ENCODE measurements at places on chromosomes 16 and 17.
A peak's percentile ranks its signal among the peaks of the same experiment; 100 is the strongest.

DNA sequence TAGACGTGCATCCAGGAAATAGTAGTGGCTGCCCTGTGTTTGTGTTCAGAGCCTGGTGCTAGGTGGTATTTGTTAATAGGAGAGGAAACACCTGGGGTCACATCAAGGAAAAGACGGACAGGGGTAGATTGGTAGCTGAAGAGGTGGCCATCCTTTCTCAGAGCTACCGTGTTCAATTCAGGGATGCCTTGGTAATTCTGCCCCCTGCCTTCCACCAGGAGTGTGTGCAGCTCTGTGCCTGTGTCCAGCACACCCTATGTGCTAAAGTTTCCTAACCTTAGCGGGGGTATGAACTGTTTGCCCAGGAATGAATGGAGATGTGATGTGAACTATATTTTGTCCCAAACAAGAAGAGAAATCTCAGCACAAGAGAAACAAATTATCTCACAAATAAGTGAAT is 174.1 kb upstream of the MPHOSPH6 start:
- peak; percentile 47 for DNase-seq

GRCh38 chr17:76542984-76543383 is 3.1 kb downstream of the PRCD start:
- no peak for DNase-seq

DNA sequence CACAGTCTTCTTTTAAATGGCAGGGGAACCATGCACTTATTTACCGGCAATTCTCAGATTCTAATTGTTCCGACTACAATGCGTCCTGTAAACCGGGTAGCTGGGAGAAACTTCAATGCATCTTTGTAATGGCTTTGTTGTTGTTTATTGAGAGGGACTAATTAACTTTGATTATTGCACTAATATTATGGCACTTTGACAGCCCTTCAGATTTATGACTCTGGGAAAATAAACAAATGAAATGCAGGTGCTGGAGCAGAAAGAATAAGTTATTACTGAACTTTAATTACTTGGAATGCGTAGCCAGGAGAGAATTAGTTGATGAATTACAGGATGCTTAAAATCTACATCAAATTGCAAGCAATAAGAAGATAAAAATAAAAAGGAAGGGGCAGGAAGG is 77.0 kb downstream of the WWOX start:
- DNase-seq = no peak

DNA sequence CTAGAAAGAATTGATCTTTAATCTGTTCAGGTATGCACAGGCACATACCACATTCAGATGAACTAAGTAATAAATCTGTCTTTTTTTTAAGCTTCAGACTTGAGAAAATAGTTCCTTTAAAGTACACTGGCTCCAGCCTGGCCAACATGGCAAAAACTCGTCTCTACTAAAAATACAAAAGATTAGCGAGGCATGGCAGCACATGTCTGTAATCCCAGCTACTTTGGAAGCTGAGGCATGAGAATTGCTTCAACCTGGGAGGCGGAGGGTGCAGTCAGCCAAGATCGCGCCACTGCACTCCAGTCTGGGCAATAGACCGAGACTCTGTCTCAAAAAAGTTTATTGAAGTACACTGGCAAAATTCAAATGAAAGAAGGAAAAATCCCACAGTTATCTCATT is 111.0 kb upstream of the NETO2 start:
- no peak for DNase-seq

DNA sequence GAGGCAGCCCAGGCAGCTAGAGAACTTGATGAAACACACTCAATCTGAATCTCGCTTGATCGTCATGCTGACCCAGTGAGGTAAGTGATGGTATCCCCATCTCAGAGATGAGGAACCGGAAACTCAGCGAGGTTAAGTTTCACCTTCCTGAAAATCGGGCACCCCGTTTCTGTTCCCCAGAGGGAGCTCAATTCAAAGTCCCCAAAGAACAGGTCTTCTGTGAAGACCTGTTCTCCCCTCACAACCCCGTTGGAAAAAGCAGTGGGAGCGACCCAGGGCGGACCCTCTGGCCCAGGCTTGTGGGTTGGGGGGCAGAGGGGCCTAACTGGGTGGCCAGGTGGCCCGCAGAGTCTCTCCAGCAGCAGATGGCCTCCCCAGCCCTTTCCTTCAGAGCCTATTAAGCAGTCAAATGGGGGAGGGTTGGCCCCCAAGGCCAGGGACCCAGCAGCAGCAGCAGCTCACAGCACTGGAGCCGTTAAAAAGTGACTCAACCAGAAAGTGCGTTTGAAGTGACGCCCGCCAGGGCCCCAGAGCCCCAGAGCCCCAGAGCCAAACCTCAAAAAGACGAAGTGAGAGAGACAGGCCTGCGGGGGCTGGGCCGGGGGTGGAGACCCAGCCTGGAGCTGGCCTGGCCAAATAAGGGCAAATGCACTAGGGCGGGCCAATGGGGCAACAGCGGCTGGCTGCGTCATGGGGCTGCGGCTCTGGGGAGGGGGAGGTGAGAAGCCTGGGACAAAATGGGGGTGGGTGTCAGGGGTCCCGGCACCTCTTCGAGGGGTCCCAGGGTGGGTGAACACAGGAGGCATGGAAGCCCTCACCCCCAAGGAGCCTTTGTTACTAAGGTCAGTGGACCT is 9.2 kb upstream of the TSPOAP1 start:
- DNase-seq = peak; percentile 75

DNA sequence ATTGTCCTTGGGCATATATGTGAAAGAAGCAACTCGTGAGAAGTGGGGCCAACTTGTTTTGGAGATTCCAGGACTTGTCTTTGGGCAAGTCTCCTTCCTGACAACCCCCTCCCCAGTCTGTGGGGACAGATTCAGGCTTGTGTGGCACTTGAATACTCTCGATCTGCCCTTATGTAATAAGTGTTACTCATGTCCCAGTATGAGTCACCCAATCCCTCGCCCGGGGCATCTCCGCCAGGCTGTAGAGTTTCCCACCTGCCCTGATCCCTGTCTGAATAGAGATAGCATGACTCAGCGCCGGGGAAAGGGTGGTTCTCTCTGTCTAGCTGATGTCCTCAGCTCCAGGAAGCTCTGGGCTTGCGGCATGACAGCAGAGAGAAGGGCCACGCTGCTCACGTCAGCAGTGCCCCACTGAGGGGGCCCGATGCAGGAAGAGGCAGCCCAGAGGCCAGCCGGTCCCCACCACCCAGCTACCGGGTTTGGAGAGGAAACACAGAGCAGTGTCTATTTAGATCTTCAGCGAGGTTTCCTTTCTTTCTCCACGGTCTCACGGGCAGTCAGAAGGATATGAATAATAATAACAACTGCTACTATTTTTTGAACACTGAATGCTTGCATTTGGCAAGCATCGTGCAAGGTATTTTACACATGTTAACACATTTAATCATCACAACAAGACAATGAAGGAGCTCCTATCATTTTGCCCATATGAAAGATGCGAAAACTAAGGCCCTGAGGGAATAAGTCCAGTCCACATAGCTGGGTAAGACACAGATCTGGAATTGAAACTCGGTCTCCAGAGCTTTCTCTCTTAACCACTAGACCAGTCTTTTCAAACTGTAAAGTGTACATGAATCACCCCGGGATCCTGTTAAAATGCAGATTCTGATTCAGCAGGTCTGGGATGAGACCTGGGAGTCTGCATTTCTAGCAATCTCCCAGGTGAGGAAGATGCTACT is 426.7 kb upstream of the MAF start:
- DNase-seq = no peak

DNA sequence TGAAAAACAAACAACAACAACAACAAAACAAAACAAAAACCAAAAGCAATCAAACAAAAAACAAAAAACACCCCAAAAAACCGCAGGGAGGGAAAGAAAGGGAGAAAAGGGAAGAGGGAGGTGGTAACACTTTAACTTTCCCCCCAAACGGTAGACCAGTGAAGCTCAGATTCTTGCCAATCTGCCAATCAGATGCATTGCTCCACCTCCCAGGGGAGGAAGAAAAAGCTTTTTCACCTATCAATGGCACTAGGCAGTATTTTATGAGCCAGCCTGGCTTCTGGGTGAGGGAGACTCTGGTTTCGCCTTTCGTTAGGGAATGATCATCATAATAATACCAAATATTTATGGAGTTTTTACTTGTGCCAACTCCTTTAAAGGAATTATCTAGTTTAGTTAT is 94.1 kb downstream of the GPR139 start:
- DNase-seq = no peak

GRCh38 chr17:73369111-73369521 is 57.3 kb upstream of the CDC42EP4 start:
- DNase-seq = no peak

GRCh38 chr16:74732707-74733350 is 32.2 kb upstream of the MLKL start:
- DNase-seq = no peak

GRCh38 chr17:17096438-17097178 is 54.4 kb downstream of the MPRIP start:
- no peak for DNase-seq

- peak; percentile 55 for DNase-seq
These were observed 401 bp downstream of the ARL16 start for GRCh38 chr17:81683208-81683583.

DNA sequence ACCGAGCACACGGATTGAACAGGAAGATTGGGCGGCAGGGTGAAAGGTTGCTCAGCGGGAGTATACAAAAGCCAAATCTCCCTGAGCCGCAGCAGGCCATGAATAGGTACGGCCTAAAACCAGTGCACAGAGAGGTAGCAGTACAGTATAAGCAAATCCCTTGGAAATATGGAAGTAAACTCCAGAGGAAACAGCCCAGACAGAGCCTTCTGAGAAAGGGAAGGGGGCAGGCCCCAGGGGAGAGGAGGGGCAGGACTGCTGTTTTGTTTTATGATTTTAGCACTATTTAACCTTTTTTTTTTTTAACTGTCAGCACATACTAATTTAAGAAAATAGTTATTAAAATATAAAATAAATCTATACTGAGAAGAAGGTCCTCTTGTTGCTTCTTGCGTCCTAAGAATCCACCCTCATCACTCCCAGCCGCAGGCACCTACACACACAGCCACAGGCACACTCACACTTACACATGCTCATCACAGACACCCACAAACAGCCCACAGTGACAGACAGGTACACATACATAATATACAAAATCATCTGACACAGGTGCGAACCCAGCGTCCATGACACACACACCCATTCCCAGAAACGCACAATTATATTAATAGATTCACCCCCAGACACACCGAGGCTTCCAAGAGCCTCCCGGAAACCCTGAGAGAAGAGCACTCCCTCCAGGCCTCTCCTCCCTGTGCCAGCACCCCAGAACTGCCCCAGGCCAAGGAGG is 12.8 kb downstream of the PLXDC1 start:
- DNase-seq = no peak

DNA sequence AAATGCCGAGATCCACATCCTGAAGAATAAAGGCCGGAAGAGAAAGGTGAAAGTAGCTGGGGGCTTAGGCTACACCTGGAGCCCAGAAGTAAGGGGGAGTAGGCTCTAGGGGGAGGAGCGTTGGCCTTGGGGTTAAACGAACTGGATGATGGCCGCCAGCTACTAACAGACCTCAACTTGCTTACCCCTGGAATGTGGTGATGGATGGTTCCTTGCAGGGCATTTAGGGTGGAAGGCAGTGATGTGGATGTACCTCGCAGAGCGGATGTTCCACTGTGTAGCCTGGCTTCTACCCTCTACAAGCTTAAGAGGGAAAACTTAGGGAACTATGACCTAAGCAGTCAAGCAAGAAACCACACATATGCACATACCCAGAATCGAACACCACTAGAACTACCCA is 2.3 kb upstream of the MAZ start:
- DNase-seq = peak; percentile 8

DNA sequence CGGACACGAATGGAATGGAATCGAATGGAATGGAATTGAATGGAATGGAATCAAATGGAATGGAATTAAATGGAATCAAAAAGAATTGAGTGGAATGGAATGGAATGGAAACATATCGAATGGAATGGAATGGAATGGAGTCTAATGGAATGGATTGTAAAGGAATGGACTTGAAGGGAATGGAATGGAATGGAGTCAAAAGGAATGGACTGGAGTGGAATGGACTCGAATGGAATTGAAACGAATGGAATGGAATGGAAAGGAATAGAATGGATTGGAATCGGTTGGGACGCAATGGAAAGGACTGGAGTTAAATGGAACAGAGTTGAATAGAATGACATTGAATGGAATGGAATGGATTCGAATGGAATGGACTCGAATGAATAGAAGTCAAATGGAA is 486.9 kb upstream of the WSB1 start:
- DNase-seq = no peak

DNA sequence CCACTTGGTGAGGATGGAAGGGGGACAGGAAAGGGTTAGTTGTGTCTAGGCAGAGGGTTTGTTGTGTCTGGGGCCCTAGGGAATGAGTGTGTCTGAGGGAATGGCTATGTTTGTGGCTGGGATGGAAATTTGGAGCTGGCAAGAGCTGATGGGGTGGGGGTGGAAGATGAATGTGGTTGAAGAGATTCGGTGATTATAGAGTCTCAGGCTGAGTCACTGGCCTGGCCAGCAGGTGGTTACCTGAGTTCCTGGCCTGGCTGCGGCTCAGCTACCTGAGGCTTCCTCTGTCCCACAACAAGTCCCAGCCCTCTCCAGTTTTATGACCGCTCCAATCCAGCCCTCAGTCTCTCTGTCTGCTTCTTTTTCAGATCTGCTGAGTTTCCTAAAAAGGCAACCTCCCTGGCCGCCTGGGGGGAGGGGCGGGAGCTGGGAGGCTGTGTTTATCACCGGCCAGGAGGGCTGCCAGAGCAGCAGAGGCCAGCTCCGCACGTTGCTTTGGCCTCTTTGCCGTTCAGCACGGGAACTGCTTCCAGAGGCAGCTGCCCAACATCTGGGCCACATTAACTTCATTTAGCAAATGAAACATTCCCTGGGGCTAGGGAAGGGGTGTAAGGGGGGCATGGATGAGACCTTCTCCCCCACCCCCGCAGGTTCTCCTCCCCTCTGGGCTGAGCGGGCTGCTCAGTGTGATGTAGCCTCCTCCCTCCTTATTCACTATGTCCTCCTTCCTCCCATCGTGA is 21.8 kb downstream of the ITGB3 start:
- DNase-seq = peak; percentile 78

DNA sequence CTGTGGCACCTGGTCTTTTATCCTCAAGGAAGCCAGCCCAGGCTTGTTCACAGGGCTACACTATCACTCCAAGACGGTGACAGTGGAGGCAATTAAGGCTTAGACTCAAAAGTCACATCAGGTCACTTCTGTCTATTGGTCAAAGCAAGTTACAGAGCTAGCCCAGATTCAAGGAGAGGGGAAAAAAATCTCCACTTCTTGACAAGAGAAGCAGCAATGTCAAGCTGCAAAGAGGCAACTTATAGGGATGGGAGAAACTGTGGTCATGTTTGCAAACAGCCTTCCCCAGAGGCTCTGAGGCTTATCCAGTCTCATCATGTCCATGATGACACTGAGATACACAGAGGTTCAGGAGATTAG is 31.6 kb downstream of the SERPINF1 start:
- DNase-seq = peak; percentile 7

DNA sequence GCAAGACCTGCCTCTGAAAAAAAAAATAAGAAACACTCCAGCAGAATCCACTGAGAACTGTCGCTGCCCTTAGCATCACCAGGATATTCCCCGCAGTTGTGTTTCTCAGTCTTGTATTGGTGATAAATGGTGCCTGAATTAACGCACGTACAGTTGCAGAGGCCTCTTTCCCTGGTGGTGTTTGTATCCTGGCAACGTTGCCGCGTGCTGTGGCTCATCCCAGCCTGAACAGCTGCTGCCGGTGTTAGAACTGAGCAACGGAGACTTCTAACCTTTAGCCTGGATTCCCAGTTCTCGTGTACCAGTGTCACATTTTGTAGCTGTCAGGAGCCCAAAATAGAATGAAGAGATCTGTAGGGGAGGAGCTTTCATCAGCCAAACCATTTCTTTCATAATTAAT is 4.8 kb downstream of the MLYCD start:
- DNase-seq = no peak

- peak; percentile 73 for DNase-seq
These were observed 1425.1 kb upstream of the CDH8 start for GRCh38 chr16:63461248-63461841.

Measured in neural progenitor cell (in vitro differentiated cells).